ENCODE measurements at places on chromosomes 5 and 9. TPM values are rescaled to one million over a fixed set of nuclear protein-coding genes. Genes with fewer than 3 reads are reported as not detected.
A peak's percentile ranks its signal among the peaks of the same experiment; 100 is the strongest.

- no peak for DNase-seq
Measured at GRCh38 chr9:108724122-108724521, 131.7 kb downstream of the ACTL7B start.

DNA sequence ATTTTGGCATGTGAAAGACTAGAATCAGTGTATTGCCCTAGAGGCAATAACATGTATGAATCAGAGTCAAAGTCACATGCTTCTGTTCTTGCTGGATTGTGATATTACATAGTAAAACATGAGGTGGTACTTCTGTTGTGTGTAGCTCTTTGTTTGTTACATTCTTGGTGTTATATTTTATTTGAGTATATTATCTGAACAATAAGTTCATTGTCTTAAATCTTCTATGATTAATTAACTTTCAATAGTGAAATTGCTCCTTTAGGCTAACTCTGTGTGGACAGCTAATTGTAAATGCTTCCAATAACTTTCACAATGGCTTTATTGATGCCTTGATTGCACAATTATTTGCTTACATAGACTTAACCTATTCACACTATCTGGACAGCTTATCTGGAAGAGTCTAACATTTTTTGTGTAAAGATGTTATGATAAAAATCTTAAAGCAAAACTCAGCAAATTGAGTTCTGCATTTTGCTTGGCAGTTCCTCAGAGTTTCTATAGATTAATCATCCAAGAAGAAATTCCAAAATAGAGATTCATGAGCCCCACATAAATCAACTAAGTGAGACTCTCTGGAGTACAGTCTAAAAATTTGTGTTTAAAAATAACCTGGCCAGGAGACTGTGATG is 239.6 kb upstream of the TUSC1 start:
- no peak for DNase-seq

DNA sequence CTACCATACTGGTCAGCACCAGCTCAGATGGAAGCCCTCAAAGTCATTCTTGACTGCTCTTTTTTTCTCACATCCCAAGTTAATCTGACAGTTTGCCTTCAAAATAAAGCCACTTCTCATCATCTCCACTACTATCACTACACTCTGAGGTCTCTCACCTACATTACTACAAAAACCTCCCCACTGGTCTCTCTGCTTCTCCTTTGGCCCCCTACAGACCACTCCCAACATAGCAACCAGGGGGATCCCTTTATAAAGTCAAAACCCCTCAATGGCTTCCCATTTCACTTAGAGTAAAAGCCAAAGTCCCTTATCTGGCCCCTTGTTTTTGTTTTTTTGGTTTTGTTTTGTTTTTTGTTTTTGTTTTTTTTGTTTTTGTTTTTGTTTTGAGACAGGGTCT is 4.6 kb downstream of the ARAP3 start:
- DNase-seq = peak; percentile 21

DNA sequence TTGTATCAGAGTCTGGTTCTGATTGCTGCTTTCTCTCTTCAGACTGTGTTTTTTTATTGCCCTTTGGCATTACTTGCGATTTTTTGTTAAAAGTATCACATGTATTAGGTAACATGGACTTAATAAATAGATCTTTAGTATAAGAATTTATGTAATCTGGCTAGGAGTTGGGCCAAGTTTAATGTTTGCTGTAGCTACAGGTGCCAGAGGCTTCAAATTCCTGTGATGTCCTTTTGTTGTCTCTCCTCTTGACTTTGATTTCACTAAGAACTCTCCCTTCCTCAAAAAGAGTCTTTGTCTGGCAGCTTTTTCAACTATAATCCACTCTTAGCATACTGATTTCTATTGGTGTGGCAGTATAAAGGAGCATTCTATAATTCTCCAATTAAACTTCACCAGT is 313.1 kb downstream of the DTWD2 start:
- no peak for DNase-seq

GRCh38 chr9:133370685-133371084 is 5.2 kb downstream of the SURF4 start:
- DNase-seq = no peak

DNA sequence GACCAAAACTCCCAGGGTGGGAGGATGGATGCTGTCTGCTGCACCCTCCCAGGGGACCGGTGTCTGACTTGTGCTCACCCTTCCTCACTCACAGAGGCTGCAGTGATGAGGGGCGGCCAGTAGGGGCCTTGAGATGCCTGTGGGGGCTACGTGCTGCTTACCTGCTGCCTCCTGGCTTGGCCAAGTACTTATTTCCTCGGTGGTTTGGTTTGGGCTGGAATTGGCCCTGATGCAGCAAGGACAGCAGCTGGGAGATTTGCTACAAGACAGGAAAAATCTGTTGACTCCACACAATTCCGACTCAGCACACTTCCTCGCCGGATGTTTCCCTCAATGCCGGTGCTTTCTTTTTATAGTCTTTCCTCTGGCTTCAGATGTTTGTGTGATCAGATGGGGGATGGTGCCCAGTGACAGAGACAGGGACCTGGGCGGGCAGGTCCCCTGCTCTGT is 6.6 kb downstream of the PCDH12 start:
- DNase-seq = peak; percentile 69

GRCh38 chr9:89920131-89920530 is 315.3 kb downstream of the GADD45G start:
- DNase-seq = no peak

- no peak for DNase-seq
Measured at GRCh38 chr9:135604437-135605237, 34.7 kb downstream of the GLT6D1 start.

GRCh38 chr9:121271368-121272341 is 3.7 kb downstream of the GSN start:
- no peak for DNase-seq

DNA sequence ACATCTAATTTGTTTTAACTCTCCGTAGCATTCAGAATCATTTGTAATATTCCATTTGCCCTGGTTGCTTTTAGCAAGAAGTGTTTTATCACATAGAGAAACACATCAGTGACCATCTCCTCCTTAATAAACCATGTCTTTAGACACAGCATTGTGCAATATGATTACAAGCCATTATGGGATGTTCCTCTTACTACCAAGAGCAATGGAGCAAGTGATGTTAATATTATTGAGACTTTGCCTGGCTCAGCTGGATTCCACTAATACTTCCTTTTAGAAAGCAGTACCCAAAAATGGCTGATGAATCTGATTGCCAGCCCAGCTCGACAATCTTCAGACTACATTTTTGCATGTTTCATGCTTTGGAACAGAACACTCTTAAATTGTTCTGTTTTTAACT is 364.2 kb downstream of the OSTF1 start:
- no peak for DNase-seq

- DNase-seq = no peak
Measured at GRCh38 chr5:154741415-154741814, 13.8 kb upstream of the LARP1 start.

- no peak for DNase-seq
Measured at GRCh38 chr9:4970970-4971641, 14.0 kb upstream of the JAK2 start.

DNA sequence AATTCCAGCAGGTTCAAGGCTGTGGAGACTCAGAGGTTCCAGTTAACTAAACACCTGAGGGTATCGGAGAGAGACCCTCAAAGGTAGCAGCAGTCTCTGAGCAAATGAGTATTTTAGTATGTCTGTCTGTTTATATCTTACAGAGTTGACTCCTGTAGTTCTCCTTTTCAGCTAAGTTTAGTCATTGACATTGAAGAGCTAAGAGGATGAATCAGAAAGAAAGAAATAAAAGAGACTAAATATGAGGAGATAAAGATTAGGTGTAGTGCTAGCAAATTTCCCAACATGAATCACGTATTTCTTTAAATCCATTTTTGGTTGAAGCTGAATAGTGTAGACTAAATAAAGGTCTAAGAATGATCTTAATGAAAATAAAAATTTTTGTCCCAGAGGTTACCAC is 474.0 kb upstream of the RGMB start:
- DNase-seq = no peak

- DNase-seq = no peak
Measured at GRCh38 chr5:143449772-143450171, 46.3 kb upstream of the NR3C1 start.

DNA sequence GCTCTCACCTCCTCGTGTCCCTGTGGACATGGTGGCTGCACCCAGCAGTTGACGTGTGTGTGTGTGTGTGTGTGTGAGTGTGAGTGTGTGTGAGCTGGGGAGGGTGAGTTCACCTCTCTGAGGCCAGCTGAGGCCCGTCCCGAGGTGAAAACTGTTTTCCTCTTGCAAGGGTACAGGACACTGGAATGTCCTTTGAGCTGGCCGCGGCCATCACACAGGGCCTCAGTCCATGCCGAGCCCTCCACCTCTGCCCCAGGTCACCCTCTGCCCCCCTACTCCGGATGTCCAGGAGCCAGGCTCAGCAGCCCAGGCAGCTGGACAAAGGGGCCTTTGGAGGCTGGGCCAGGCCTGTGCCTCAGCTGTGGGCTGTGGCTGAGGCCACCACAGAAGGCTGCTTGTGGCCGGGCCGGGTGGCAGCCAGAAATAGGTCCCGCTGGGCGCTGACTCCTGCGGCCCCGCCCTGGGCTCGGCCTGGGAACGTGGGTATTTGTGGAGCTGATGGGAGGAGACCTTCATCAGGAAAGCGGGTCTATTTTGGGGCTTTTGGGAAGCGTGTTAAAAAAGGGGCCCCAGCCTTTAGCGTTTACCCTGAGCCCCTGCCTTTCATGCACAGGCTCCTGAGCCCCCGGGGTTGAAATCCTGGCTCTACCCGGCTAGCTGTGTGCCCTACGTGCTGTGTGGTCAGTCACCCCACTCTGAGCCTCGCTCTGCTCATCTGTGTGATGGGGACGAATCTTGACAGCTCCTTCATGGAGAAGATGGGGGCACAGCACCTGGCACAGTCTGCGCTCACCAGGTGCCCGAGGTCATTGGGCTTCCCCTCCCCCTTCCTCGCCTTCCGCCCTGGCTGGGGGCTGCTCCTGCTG is 75.1 kb upstream of the IER5L start:
- no peak for DNase-seq

- DNase-seq = no peak
Measured at GRCh38 chr5:95718203-95718602, 12.9 kb upstream of the RHOBTB3 start.

DNA sequence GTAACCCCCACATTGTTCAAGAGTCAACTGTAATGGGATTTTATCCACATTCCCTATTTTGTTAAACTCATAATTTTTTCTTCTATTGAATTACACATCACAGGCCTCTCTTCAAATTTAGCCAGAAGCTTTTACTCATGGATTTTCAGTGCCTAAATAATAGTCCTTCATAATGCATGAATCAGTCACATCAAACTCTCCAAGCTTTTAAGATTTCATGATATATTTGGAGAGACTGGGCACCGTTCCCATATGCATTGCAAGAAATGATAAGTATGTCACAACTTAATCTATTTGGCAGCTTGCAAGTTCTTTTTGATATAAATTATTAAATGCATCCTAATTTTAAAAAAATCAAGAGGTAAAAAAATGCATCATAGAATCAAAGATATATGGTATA is 465.9 kb downstream of the DMAC1 start:
- no peak for DNase-seq

- peak; percentile 81 for DNase-seq
Measured at GRCh38 chr5:72108202-72109061, 1.2 kb downstream of the MAP1B start.

DNA sequence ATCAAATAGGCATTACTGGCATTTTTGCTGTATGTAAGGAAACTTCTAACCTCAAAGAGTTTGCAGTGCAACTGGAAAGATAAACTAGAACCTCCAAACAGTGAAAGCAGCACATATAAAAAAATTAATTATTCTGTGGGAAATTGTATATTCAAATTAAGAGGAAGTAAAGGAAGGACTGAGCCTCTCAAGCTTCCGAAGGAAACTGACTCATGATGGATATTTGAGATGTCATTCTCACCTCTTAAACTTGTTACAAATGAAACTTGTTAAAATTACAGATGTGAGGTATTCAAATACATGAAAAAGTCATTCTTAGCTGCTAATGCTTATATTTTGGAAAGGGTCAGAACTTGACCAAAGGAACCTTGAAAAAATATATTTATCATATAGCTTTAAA is 538.7 kb downstream of the PDE4D start:
- peak; percentile 5 for DNase-seq

- DNase-seq = no peak
Measured at GRCh38 chr5:76638479-76638878, 15.3 kb upstream of the F2RL2 start.

DNA sequence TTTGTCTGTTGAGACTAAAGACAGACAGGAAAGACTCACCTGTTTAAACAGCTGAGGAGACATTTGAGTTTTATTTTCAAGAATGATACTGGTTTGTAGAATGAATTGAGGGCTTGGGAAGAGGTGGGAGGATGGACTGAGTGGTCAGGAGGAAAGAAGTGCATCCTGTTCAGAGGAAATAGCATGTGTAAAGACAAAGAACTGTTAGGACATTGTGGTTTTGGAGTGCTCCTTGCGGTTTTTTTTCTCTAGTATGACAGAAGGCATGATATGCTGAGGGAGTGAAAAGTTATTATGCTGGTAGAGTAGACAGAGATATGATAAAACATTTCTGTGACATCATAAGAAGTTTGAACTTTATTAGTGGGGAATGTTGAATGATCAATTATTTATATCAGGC is 270.7 kb upstream of the ELAVL2 start:
- no peak for DNase-seq

DNA sequence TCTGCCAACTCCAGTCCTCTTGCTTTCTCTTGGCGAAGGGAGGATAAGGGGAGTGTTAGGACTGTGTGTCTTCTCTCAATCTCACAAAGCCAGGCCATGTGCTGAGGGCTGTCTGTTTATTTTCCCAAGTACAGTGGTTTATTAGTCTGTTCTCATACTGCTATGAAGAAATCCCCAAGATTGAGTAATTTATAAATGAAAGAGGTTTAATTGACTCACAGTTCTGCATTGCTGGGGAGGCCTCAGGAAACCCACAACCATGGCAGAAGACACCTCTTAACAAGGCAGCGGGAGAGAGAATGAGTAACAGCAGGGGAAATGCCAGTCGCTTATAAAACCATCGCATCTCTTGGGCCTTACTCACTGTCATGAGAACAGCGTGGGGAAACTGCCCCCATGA is 36.2 kb upstream of the CKS2 start:
- no peak for DNase-seq

DNA sequence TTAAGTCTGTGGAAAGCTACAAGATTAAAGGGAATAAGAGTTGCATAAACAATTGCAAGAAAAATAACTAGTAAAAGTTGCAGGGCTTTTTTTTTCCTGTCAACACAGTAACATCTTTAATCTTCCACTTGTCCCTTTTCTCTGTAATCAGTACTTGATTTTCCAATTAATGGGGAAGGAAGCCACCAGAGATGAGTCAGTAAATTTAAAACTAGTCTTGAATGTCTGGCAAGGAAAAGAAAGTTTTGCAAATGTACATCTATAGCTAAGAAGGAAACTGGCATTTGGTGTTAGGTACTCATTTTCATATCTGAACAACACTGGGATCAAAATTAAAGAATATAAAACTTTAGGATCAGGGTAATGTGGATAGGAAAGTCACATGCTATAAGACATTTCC is 17.1 kb downstream of the DAP start:
- no peak for DNase-seq

The CRB2 gene
- total RNA-seq = not detected

The FCN1 gene
- not detected for total RNA-seq

The CEP120 gene
- 18.8 TPM for total RNA-seq

The ZER1 gene
- total RNA-seq = 23.0 TPM

The TMEM215 gene
- not detected for total RNA-seq

The DBH gene
- not detected for total RNA-seq

The ENHO gene
- total RNA-seq = not detected

The COL15A1 gene
- total RNA-seq = not detected

The SERF1A gene
- total RNA-seq = 6.7 TPM

The RALGPS1 gene
- total RNA-seq = 5.5 TPM

The KIF24 gene
- 4.5 TPM for total RNA-seq

The LRRC19 gene
- total RNA-seq = not detected

The PCBD2 gene
- 10.0 TPM for total RNA-seq

The PCDHA8 gene
- total RNA-seq = not detected

The SLC6A7 gene
- total RNA-seq = not detected

The IL5 gene
- total RNA-seq = not detected
